Cortex of kidney (tissue), 1 donor: ENCODE measurements at places on chromosomes 5 and 9.

DNA sequence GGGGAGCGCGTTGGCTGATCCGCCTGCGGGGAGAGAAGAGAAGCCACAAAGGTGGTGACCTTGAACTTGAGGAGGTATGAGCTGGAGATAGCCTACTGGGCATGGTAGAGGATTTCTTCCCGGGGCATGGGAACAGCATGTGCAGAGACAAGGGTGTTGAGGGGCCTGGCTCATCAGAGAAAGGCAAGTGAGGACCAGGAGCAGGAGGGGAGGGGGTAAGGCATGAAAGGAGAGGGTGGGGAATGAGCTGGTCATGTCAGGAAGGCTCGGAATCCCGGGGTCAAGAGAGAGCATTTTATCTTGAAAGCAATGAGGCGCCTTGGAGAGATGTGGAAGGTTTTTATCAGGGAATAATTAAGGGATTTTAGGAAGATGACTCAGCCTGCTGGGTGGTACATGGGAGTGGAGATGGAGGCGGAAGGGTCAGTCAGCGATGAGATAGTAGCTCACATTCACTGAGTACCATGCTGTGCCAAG lies 121.1 kb downstream of the LHX2 start:
- no peak for DNase-seq

DNA sequence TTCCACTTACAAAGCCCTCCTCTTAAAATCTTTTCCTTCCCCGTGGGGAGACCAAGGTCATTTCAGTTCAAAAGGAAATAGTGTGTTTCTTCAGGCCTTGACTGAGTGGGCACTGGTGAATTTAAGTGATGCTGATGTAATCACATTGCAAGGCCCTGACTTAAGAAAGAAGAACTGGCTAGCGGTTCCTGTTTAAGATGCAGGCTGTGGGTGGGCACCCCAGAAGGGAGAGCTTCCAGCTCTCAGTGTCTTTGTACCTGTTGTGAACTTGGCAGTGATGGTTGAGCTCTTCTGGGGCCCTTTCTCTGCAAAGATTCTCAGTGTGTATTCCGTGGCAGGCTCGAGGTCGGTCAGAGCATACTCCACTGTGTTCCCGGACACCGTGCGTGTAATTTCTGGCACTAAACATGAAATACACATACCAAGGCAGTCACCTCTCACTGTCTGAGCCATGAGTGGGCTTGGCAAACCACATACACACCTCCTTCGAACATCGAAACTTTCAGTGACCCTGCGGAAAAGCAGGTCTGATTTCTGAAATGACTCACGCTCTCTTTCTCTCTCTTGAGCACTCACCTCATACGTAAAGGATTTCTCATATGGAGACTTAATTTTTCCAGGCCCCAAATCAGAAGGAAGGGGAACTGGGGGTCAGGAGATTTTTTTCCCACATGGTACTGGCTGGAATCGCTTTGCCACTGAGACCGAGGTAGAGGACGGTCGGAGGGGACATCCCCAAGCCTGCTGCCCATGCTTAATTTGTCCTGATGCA lies 81.9 kb downstream of the TNC start:
- DNase-seq = no peak

GRCh38 chr5:167777746-167778145 lies 513.7 kb upstream of the WWC1 start:
- DNase-seq = no peak

- DNase-seq = no peak
Measured at GRCh38 chr9:125524583-125525355, 182.2 kb downstream of the MAPKAP1 start.

GRCh38 chr9:71911908-71912335 lies 483 bp downstream of the C9orf85 start:
- DNase-seq = no peak

GRCh38 chr5:82777106-82777505 lies 300.1 kb downstream of the TMEM167A start:
- DNase-seq = no peak

- DNase-seq = no peak
Measured at GRCh38 chr5:157812086-157812485, 46.9 kb downstream of the CLINT1 start.

DNA sequence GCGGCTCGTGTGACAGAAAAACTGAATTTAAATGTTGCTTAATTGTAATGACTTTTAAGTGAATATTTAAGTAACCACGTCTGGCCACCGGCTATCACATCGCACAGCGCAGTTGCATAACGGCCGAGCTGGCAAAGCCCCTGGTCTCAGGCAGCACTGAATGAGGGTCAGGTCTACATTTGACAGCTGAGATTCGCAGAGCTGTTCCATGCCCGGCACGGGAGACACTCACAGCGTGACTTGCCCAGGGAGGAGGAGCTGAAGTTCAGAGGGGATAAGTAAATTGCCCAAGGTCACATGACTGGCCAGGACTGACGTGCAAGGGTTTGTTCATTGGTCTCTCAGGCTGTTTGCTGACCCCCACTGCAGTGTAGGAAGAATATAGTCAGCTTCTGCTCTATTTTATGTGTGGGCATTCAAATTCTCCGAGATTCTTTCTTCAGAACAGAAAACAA lies 17.4 kb upstream of the COL5A1 start:
- no peak for DNase-seq

GRCh38 chr9:128340691-128341434 lies 536 bp downstream of the SLC27A4 start:
- DNase-seq = no peak

- DNase-seq = no peak
Measured at GRCh38 chr5:157820593-157821252, 38.2 kb downstream of the CLINT1 start.

- DNase-seq = no peak
Measured at GRCh38 chr9:14323083-14323971, 9.4 kb upstream of the NFIB start.

- DNase-seq = no peak
Measured at GRCh38 chr9:27528076-27528885, 1.3 kb downstream of the MOB3B start.

GRCh38 chr5:136018814-136019783 lies 9.7 kb upstream of the TGFBI start:
- no peak for DNase-seq

DNA sequence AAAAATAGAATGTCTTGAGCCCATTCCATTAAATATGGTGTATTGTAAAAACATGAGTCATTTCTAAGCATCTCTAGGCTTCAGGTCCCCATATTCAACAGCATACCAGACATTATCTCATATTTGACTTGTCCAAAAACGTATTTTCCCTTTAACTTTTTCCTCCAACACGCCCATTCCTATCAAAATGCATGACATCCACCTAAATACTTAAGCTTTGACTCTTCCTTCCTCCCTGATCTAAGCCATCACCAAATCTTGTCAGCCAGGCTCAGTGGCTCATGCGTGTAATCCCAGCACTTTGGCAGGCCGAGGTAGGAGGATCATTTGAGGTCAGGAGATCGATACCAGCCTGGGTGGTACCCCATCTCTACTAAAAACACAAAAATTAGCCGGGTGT lies 23.9 kb downstream of the VCP start:
- DNase-seq = no peak

- no peak for DNase-seq
Measured at GRCh38 chr5:120297616-120298015, 166.5 kb upstream of the PRR16 start.

DNA sequence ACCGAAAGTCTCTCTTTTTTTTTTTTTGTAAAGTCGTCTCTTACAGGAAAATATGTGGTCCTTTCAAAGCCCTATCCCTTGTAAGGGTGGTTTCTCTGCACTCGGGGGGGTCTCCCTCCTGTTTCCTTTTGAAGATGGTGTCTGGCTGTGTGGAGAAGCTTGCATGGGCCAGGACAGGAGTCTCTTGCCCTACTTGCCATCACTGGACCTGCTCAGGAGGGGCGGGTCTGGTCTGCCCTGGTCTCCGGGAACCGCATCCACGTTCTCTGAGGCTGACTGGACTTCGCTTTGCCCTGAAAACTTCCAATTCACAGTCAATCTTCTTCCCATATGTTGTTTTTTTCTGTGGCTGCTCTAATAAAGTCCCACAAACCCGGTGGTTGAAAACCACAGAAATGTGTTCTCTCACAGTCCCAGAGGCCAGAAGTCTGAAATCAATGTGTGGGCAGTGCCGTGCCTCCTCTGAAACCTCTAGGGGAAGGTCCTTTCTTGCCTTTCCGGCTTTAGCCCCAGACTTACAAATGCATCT lies 92.9 kb upstream of the IER5L start:
- DNase-seq = no peak

- no peak for DNase-seq
Measured at GRCh38 chr5:171424726-171425125, 5.3 kb downstream of the FGF18 start.

DNA sequence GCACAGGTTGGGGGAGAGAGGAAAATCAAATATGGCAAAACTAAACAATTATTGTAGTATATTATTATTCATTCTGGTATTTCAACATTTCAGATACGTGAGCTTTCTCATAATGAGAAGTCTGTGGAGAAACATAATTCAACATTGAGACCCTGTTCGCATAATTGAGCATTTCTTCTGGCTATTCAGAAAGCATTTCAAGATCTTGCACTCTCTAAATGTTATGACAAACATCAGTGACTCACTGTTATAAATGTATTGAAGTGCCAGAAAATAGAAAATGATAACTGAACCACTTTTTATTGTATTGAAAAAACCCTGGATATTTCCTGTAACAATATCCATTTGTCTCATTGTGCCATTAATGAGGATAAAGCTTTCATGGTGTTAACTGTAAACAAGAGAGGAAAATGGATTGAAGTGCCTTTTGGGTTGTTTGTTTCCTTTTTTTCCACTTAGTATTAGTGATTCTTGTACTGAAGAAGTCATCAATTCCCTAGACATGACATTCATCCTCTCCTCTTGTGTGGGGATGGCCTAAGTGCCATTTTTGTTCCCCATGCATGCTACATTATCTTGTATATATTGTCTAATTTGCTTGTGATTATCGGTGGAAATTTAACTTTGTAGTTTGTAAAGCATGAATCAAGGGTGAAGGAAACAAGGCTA lies 124.6 kb downstream of the CAMK4 start:
- DNase-seq = no peak

- DNase-seq = no peak
Measured at GRCh38 chr9:112044186-112044585, 130.9 kb downstream of the SUSD1 start.

GRCh38 chr5:53678981-53679660 lies 118.7 kb downstream of the NDUFS4 start:
- no peak for DNase-seq
